ENCODE measurements at places on chromosomes 12 and 14.

DNA sequence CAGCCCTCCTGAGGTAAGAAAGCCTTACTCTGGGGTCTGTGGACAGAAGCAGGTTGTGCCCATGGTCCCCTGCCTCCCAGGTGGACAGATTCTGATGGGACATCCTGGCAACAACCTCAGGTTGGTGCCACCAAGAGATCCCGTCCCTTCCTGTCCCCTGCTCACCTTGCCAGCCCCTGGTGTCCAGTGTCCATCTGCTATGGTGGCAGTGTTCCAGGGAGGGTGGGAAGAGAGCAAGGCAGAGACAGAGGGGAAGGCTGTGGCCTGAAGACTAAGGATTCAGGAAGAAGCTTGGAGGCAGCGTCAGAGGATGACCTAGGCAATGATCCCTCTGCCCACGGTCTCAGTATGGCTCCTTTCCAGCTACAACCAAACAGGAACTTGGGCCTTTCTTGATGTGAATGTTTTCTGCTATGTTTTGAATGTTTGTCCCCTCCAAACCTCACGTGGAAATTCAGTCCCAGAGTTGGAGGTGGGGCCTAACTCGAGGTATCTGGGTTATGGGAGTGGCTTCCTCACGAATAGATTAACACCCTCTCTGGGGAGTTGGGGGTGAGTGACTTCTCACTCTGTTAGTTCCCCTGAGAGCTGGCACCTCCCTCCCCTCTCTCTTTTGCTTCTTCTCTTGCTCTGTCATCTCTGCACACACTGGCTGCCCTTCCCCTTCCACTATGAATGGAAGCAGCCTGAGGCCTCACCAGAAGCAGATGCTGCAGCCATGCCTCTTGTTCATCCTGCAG is 26.9 kb downstream of the IQSEC3 start:
- no peak for DNase-seq

GRCh38 chr14:24159777-24160498 is 1.1 kb upstream of the IRF9 start:
- DNase-seq: no peak

DNA sequence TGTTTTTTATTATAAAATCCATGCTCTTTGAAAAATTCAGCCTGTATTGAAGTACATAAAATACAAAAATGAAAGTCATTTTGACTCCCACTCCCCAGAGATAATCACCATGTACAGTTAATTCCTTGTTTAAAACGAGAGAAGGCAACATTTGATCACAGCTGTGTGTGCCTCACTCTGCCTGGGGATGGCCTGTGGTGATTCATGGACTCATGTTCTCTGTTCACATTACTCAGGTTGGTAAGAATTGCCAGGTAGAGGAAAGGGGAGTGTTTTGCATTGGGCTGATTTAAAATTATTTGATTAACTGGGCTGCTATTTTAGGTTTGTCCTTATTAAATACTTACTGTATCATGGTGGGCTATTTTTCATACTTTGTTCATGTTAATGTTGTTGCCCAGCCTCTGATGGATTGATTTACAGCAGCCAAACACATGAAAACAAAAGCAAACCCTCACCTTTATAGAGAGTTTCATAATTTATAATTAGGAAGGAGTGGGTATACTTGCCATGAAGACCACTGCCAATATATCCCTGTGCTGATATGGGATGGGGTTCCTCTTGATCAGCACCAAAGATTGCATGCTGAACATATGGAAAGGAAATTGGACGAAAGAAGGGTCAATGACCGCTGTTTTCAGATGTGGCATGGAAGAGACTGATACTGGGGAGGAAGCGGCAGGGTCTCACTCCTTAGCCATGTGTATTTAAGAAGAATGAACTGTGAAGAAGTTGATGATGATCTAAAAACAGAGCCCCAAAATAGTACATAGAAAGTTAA is 3.0 kb downstream of the ZBTB1 start:
- no peak for DNase-seq

GRCh38 chr12:12486661-12487240 is 75.9 kb downstream of the DUSP16 start:
- no peak for DNase-seq

- no peak for DNase-seq
Observed at GRCh38 chr14:91261115-91261514, 16.6 kb upstream of the GPR68 start.

DNA sequence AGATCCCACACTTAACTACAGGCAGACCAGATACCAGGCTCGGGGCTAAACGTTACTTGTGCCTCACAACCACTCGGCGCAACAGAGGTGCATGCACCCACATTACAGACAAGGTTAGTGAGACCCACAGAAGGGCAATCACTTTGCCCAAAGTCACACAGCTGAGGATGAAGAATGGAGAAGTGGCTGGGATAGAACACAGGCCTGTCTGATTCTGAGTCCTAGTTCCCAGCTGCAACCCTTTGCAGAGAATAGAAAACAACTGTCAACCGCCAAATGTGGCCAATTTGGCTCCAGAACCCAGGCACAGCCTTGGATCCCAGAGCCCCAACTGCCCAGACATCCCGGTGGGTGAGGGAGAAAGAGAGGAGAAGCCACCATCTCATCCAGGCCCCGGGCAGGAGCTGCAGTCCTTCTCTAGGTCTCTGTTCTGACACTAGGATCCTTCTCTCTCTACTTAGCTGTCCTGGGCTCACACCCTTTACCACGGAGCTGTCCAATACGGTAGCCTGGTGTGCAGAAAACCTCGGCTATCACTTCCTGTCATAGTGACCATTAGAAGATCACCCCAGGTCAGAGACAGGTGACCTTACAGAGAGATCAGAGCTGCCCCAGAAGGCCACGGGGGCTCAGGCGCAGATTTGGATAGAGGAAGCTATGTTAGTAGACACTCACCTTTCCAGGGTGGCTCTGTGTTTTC is 59.1 kb downstream of the FAM222A start:
- DNase-seq: no peak

DNA sequence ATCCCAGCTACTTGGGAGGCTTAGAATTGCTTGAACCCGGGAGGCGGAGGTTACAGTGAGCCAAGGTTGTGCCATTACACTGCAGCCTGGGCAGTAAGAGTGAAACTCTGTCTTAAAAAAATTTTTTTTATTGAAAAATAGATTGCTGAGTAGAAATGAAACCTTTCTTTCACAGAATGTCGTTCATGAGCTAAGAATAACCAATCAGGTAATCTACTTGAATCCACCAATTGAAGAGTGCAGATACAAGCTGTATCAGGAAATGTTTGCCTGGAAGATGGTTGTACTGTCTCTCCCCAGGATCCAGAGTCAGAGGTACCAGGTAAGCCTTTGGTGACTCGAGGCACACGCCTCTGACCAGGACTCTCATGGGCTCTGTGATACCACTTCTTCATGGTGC is 27.0 kb downstream of the DYNC1H1 start:
- DNase-seq: no peak

DNA sequence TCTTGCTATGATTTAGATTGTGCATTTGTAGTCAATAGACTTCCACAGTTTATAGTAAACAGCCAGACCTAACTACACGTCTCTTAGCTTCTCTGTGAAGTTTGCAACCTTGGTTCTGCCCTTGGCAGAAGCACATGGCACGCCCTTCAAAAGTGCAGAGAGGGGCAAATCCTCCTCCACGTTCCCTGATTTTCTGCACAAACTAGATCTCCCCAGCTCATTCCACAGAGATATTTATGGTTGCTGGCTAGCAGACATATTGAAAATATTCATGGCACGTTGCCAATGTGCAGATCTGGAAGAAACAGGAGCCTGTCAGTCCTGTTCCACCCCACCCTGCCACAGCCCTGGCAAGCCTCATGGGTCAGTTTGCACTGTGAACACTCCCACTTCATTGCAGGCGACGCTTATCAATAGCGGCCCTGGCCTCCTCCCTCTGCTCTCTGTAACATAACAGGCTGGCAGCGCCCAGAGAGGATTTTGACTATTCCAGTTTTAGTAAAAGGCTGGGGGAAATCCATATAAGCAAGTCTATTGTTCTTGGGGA is 6.5 kb upstream of the LGALS3 start:
- no peak for DNase-seq

GRCh38 chr12:127559349-127560040 is 707.5 kb upstream of the TMEM132C start:
- DNase-seq: peak; percentile 2

DNA sequence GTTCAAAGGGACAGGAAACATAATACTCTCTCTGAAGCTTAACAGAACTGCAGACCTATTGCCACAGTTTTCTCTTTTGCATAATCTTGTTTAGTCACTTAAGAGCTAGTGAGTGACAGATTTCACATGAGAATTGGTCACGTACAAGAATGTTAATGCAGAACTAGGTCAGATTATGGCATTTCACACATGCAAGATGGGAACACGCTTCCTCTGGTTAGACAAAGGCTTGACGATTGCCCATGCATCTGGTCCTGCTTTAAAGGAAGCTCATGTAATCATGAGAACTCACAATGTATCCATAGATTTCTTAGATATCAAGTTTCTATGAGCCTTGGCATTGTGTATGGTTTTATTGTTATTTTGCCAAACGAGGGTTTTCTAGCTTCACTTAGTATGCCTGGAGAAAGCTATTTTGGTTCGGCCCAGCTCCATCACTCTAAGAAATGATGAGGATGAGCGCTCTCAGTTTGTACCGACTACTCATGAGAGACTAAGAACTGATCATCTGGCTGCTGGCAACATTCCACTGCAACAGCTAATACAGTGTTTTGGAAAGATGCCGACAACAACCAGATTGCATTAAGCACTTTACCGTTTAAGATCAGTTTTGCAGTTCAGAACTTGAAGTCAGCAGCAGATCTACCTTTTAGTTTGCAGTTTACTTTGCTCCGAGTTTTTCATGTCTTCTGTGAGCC is 380.0 kb downstream of the DIO2 start:
- no peak for DNase-seq

- DNase-seq: no peak
Observed at GRCh38 chr12:107200394-107200793, 107.0 kb upstream of the CRY1 start.

DNA sequence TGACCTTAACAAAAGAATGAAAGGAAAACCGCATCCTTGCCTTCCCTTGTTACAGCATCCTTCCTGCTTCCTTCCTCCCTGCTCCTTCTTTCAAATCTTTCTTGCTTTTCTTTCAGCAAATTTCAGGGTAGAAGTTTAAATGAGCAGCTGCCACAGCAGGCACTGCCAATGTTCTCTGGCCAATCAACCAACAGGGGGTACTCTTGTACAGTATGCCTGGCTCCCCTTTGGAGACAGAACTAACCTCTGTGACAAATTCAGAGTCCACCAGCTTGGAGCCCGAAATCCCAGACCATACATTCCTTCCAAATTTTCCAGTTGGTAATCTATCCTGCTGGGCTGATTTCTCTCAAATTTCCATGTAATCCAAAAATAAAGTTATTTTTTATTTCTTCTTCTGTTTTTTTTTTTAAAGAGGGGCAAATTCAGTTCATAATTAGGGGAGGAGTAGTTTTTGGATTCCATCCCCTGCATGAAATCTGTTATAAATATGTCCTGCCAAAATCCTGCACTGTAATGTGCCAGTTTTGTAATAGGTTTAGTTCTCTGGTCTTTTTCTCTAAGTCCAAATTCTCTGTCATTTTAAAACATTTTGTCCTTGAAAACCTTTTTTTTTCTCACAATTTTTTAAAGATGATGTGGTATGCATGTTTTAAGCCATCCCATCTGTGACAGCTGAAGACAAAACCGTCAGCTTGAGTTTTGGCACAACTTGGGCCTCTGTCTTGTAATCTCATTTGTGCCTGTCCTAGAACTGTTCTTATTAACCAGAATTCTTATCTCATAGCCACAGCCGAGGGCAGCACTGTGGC is 610.0 kb upstream of the LMO3 start:
- DNase-seq: no peak

GRCh38 chr12:124888260-124888659 is 24.6 kb upstream of the SCARB1 start:
- DNase-seq: no peak

GRCh38 chr12:42444192-42444943 is 118.4 kb downstream of the PPHLN1 start:
- no peak for DNase-seq

GRCh38 chr12:93390031-93390430 is 12.3 kb downstream of the NUDT4 start:
- no peak for DNase-seq

- DNase-seq: no peak
Observed at GRCh38 chr14:78982551-78982950, 812.4 kb downstream of the NRXN3 start.

- DNase-seq: peak; percentile 32
Observed at GRCh38 chr12:55830601-55831446, 1.4 kb upstream of the DNAJC14 start.

DNA sequence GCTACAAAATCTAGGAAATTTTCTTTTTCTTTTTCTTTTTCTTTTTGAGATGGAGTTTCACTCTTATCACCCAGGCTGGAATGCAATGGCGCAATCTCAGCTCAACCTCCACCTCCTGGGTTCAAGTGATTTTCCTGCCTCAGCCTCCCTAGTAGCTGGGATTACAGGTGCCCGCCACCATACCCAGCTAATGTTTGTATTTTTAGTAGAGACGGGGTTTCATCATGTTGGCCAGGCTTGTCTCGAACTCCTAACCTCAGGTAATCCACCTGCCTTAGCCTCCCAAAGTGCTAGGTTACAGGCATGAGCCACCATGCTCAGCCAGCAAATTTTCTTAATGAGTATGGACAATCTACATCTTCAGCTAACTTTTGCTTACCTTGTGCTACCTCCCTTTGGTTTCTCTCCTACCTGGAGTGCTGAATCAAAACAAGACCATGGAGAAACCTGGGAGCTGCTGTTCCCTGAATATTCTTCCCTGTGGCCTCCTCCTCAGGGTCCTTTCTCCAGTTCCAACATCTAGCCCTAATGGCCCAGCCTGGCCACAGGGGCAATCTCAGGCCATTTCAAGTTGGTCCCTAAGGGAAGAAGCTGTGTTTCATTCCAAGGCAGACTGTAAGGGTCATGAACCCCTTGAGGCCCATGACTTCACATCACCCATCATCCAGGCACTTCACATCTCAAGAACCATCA is 74.6 kb upstream of the EGLN3 start:
- no peak for DNase-seq

- no peak for DNase-seq
Observed at GRCh38 chr14:93056166-93056839, 59.4 kb downstream of the ITPK1 start.

- no peak for DNase-seq
Observed at GRCh38 chr14:92258934-92259333, 64.0 kb upstream of the SLC24A4 start.

DNA sequence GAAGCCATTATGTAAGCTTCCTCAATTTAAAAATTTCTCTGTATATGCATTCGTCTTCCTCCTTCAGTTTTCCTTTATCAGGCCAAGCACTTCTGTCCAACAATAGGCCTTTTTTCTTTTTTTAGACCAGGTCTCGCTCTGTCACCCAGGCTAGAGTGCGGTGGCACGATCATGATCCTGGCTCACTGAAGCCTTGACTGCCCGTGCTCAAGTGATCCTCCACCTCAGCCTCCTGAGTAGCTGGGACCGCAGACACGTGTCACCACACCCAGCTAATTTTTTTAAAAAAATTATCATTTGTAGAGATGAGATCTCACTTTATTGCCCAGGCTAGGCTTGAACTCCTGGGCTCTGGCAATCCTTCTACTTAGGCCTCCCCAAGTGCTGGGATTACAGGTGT is 25.8 kb downstream of the TAOK3 start:
- no peak for DNase-seq

- no peak for DNase-seq
Observed at GRCh38 chr12:12210983-12211382, 55.9 kb downstream of the LRP6 start.

- no peak for DNase-seq
Observed at GRCh38 chr14:20711685-20712084, 23.1 kb downstream of the ANG start.

- DNase-seq: no peak
Observed at GRCh38 chr14:91509083-91509877, 830 bp downstream of the PPP4R3A start.

- no peak for DNase-seq
Observed at GRCh38 chr12:131075611-131076010, 121.9 kb downstream of the ADGRD1 start.

GRCh38 chr12:20097626-20098025 is 270.7 kb upstream of the PDE3A start:
- DNase-seq: no peak
